ENCODE measurements at places on chromosomes 1 and 21. TPM values are rescaled to one million over a fixed set of nuclear protein-coding genes. Genes with fewer than 3 reads are reported as not detected.

DNA sequence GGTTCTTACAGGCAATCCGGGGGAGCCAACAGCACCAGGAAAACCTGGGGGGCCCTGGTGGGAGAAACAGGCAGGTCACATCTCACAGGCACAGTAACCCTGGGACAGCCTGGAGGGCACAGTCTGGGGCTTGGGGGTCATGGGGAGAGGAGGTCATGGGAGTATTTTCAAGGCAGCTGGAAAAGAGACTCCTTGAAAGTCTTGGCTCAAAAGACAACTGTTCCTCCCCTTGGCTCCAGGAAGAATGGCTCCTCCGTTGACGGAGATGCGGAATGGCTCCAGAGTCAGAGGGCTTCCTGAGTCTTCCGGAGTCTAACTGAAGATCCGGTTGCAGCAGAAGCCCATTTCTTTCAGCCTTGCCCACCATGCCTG is 25.9 kb upstream of the PEF1 start:
- DNase-seq: no peak

DNA sequence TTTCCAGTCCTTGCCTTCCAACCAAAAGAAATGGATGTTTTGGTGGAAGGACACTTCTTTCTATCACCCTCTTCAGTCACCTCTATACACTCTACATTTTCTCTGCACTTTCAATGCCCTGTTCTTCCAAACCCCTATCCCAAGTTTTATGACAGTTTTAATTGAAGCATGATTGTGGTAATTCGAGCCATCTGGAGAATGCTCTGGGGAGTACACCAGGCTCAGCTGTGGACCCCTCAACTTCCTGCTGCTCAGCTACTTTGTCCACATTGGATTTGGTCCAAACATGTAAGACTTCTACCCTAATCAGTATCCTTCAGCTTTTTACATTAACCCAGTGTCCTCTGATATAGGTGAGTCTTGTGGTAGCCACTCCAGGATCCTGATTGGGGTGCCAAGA is 129.6 kb downstream of the SYT2 start:
- no peak for DNase-seq

GRCh38 chr1:60888126-60888525 is 194.2 kb upstream of the NFIA start:
- no peak for DNase-seq

GRCh38 chr1:211781260-211781659 is 49.3 kb downstream of the LPGAT1 start:
- DNase-seq: no peak

DNA sequence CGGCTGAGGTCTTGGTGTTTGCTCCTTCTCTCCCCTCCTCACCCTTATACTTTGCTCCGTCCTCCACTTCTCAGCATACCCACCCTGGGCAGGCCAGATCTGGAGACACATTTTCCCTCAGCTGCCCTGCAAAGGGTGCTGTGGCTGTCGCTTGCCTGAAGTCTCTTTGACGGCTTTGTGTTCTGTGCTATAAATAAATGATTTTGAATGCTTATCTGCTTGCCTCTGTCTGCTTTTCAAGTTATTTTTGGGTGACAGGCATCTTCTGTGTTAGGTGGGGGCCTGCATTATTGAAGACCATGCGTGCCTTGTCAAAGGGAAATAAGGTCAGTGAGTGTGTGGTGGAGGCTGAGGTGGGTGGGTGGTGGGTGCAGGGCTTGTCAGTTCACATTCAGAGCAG is 66.9 kb upstream of the KCND3 start:
- no peak for DNase-seq

GABRD gene
- not detected for polyA plus RNA-seq

TMEM51 gene
- polyA plus RNA-seq: 19.5 TPM

L1TD1 gene
- 4.9 TPM for polyA plus RNA-seq

ZMYND12 gene
- polyA plus RNA-seq: 0.55 TPM
